ENCODE measurements at places on chromosomes 12 and 14.

DNA sequence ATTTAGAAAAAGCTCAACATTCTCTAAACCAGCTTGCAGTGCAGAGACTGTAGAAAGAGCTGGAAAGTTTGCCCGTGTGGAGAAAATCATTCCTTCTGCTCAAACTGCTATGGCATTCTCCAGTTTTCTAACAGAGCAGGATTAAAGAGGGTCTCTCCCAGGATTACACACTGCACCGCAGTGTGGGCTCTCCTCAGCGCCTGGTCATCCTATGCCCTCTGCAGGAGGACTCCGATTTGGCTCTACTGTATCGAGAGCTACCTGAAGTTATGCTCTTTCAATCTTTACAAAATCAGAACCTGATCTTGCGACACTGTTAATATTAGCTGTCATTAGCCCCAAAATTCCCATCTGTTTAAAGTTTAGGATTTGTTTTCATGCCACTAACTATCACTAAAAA, 33.0 kb downstream of the BHLHE41 start:
- no peak for DNase-seq

GRCh38 chr14:58699681-58700205, 62.0 kb downstream of the DACT1 start:
- DNase-seq, result no peak

- no peak for DNase-seq
Measured at GRCh38 chr12:66142826-66143225, 12.3 kb upstream of the LLPH start.

GRCh38 chr14:55309761-55310365, 38.6 kb downstream of the FBXO34 start:
- no peak for DNase-seq

DNA sequence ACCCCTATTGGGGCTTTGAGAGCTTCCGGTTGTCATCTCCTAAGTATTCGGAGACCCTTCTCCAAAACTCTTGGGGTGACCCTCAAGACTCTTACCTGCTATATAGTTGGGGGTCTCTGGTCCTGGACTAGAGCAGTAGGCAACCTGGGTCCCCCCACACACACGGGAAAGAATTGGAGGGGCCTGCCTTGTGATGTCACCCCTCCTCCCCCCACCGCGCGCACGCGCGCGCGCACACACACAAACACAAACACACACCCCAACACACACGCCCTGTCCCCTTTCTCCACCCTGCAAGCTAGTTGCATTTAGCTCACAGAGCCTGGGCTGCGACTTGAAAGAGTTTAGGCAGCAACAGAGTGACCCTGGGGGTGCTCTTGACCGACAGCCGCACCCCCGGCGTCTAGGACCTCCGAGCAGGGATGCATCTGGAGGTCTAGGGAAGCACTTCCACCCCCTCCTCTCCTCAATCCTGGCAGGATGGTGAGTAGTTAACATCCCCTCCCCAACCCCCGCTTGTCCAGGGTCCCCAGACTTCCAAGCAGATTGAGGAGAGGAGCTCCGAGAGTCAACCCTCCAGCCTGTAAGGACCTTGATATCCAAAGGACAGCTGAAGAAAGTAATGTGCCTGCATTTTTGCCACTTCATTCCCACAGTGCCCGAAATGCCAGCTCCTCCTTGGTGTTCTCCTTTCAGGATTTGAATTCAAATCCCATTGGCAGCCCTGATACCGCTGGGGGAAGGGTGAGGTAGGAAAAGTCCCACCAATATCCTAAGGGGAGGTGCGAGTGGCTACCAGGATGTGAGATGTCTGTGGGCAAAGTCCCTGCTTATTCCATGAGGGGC, 1.4 kb upstream of the DNAJC14 start:
- no peak for DNase-seq

GRCh38 chr12:24948420-24948756, 513 bp downstream of the BCAT1 start:
- DNase-seq, result no peak

DNA sequence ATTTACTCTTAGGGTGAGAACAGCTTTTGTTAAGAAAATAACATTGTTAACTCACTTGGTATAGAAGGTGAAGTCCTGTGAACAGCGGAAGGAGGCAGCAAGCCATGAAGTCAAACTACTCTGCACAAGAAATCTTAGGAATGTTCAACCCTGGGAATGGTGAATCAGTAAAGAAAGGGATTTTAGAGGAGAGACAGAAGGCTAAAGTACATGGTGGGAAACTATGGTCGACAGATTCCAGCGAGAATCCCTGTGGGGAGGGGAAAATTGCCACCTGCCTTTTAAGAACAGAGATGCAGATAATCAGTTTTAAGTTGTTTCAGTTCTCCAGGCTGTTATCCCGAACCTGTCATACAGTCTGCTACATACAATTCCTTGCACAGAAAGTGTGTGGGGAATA, 63.2 kb upstream of the PTPRR start:
- no peak for DNase-seq

DNA sequence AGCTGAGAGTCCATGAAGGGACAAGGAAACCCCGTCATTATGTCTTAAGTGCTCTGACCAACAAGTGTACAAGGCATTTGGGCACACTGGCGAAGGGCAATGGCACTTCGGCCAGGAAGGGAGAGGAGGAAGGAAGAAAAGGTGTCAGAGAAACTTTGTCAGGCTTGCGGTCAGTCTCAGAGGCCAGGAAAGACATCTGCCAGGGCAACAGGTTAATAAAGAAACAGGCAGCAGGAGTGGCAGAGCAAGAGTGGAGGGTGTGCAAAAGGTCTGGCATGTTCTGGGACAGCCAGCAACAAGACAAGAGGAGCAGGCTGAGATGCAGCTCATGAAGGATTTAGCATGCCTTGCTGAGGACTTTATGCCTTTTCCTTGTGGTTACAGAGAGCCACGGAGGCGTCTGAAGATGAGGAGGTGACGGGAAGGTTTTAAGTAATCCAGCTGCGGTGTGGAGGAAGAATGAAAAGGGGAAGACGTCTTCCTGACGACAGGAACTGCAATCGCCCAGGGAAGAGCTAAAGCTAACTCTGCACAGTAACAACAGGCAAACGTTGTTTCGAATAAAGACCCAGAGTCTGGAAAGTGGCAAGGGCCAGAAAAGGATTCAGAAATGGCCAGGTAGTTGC, 13.1 kb downstream of the APPL2 start:
- DNase-seq, result no peak

GRCh38 chr12:76183459-76184186, 99.1 kb upstream of the NAP1L1 start:
- DNase-seq, result no peak

DNA sequence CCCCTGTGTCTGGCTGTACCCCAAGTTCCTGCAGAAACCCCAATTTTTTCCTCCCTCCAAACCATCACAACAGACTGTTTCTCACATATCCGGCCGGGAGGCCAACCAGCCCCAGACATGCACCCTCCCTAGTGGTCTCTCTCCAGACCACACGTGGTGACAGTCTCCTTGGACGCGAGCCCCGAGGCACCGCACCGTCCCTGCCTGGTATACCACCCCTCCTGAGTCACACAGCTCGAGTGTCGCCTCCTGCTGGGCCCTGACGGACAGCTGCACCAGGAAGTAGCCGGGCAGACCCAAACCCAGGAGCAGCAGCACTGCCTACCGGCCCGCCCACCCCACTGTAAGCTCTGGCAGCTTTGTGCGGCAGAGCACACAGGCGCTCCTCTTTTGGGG, 97.4 kb downstream of the RFLNA start:
- no peak for DNase-seq

- no peak for DNase-seq
Measured at GRCh38 chr12:58159941-58160340, 218.6 kb downstream of the ATP23 start.

Measured in T-helper 1 cell (primary cell).